M059J (cell line): ENCODE measurements at places on chromosomes 1 and 21. TPM values are rescaled to one million over a fixed set of nuclear protein-coding genes. Genes with fewer than 3 reads are reported as not detected.

Gene EFNA1
- total RNA-seq, result 15.1 and 17.9 TPM in 2 replicates

DNA sequence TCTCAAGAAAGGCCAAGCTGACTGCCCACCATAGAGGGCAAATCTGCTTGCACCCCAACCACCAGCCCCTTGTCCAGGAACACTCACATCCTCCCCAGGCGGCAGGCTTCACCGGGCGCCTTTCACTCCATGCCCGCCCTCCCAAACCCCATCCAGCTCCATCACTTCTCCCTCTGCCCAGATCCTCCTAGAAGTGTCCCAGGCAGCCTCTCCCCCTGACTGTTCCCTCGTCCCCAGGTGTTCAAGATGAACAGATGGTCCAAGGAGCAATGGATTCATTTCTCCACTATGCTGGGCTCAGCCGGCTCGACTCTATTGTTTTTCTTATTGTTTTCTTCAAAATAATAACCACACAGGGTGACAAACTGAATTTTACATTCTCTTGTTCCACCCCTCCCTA is 22.1 kb downstream of the S100A6 start:
- DNase-seq, result no peak

- peak; percentile 73 for DNase-seq
Measured at GRCh38 chr1:10033359-10033845, 644 bp downstream of the UBE4B start.

Gene EFNA3
- total RNA-seq, result 0.59 and 2.9 TPM in 2 replicates

GRCh38 chr1:203120325-203121153 is 7.0 kb upstream of the ADORA1 start:
- no peak for DNase-seq

Gene GBP7
- not detected in 2 replicates for total RNA-seq

Gene LCE2A
- total RNA-seq, result not detected in 2 replicates

Gene RAP1GAP
- 1.1 and 1.5 TPM in 2 replicates for total RNA-seq

GRCh38 chr1:114901814-114902213 is 47.2 kb downstream of the SYCP1 start:
- DNase-seq, result no peak

Gene OR2W3
- total RNA-seq, result not detected in 2 replicates

Gene RGS8
- not detected in 2 replicates for total RNA-seq

GRCh38 chr1:170470121-170470520 is 61.8 kb upstream of the GORAB start:
- DNase-seq, result no peak

Gene FCGR3B
- total RNA-seq, result 1.0 TPM in 1 of 2 replicates, not detected in the other

- DNase-seq, result peak; percentile 40
Measured at GRCh38 chr1:115654125-115654524, 12.4 kb downstream of the VANGL1 start.

- no peak for DNase-seq
Measured at GRCh38 chr1:145980457-145980994, 15.9 kb downstream of the TXNIP start.

GRCh38 chr1:12506281-12507280 is 111.4 kb downstream of the DHRS3 start:
- no peak for DNase-seq

GRCh38 chr1:178726545-178726944 is 1.5 kb downstream of the RALGPS2 start:
- no peak for DNase-seq

DNA sequence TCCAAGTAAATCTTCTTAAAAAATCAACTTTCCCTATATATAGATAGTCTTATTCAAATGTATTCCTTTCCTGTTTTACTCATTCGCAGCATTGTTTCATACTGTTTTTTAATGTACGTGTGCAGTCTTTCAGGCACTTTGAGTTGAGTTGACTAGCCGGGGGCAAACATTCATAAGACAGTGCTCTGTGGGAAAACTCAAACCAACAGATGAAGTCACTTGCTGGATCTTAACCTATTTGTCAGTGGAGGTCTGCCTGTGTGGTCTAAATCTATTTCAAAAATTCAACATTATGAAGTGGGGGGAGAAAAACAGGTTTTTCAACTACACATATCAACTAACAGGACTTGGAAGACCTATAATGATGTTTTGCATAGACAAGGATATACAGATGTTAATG is 6.2 kb downstream of the HSD11B1 start:
- DNase-seq, result peak; percentile 46

GRCh38 chr21:38223893-38224540 is 32.8 kb upstream of the KCNJ15 start:
- DNase-seq, result no peak

GRCh38 chr1:39936724-39937491 is 18.0 kb upstream of the MFSD2A start:
- DNase-seq, result no peak

Gene OLIG2
- total RNA-seq, result not detected in 2 replicates

DNA sequence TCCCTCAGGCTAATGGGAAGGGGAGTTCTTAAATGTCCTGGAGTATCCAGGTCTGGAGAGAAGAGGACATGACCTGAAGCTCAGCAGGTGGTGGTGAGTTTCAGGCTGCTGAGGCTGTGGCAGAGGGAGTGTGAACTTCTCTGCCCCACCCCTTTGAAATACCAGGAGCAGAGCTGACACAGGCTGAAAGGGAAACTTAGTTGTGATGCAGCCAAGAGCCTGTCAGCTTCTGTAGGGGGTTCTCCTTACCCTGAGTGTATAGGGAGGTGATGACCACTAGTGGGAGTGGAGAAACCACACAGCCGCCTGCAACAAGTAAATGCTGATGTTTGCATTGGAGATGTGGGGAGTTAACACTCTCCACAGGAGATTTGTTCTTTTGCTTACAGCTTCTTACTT is 152.3 kb downstream of the FCRL5 start:
- DNase-seq, result no peak

DNA sequence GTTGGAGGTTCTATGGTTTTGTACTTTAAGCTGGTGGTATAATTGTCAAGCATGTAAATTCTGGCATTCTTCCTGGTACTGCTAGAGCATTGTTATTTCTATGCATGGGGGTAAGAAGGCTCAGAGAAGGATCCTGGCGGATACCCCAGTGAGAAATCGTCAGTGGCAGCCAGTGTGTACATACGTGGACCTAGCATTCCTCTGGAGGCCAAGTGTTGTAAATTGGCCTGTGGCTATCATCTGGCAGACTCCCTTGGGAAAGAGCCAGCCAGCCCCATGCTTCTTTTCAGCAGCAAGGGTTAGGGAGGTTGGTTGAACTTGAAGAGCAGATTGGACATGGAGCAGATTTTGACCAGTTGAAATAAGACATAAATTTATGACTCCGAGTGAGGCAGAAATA is 5.2 kb upstream of the AGO3 start:
- DNase-seq, result peak; percentile 56

Gene SPRR1A
- total RNA-seq, result not detected in 2 replicates

Gene CELA2A
- not detected in 2 replicates for total RNA-seq

GRCh38 chr1:232542633-232543593 is 87.0 kb downstream of the SIPA1L2 start:
- peak; percentile 25 for DNase-seq

Gene ITLN2
- not detected in 2 replicates for total RNA-seq

Gene ZBTB8A
- total RNA-seq, result 3.2 and 6.3 TPM in 2 replicates

DNA sequence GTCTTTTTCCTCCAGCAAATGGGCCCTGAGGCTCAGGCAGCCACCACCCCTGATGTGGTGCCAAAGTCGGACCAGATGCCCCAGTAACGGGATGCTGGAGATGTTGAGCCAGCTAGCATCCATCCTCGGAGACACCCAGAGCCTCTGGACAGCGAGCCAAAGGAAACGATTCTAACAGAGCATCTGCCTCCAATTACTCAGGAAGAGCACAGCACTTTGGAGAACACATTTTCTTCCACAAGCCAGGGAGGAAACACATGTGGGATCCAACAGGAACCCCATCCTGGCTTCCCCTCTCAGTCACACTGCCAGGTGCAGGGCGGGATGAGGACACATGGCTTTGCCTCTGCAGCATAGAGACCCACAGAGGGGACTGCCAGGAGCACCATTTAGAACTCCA is 44.9 kb downstream of the C1orf198 start:
- DNase-seq, result no peak

DNA sequence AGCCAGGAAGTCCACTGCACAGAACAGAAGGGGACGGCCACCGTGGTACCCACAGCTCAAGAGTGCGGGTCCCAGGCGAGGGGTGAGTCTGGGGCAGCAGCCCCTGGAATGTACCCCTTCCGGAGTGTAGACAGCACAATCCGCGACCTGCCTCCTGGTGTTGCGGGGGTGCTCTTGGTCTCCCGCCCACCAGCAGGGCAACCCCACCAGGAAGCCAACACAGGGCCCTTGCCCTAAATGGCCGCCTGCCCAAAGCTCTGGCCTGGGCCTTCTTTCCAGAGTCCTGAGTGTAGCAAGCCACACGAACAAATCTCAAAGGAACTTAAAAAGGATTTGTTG is 1.1 kb upstream of the SLC19A1 start:
- no peak for DNase-seq

Gene AMY1B
- total RNA-seq, result not detected in 2 replicates

Gene IQGAP3
- total RNA-seq, result 23.7 and 40.5 TPM in 2 replicates

DNA sequence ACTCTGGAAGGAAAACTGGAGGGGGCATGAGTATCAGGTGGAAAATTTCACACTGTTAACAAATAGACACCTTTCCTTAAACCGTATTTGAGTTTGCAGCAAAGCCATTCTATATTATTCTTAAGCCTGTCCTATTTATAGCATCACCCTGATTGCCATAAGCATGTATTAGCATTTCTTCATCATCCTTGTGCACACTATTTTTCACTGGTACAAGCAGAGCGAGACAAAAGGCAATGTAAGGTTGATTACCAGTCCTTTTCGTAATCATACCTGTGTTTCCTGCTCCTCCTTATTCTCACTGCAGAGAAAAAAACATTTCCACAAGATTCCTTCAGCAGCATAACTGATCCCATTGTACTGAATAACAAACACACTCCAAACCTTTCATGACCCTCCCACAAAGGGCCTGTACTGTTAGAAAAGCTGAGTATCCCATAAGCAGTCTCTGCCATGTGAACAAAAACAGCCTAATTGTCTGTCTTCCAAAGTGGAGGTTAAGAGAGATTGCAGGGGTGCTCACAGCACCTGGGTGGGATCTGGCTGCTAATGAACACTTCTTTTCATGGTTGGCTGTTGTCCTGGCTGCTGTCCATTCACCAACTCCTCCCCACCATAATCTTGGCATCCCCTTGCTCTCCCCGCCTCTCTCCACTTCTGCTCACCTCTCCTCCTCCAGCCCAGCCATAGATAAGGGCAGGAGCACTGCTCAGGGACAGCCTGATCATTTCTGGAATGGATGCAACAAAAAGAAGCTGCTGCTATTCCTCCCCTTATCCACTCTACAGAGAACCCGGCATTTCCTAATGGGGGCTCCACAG is 30.4 kb downstream of the VTCN1 start:
- no peak for DNase-seq

DNA sequence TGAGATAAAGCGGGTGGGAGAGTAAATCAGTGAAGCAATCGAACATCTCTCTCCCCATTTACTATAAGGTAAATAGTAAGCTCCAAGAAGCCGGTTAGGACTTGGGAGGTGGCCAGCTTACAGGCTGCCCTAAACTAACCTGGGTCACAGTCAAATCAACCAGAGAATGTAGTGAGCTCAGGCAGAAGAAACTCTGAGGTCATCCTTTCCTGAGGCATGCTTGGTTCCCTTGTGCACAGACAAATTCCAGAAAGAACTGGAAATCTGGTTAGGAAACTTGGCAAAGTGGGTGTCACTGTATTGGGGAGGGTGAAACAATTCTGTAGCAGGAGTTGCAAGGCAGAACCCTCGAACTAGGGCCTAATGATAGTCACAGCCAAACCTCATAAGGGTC is 72.5 kb downstream of the NTMT2 start:
- peak; percentile 42 for DNase-seq
